ENCODE measurements at places on chromosomes 2 and 18.

DNA sequence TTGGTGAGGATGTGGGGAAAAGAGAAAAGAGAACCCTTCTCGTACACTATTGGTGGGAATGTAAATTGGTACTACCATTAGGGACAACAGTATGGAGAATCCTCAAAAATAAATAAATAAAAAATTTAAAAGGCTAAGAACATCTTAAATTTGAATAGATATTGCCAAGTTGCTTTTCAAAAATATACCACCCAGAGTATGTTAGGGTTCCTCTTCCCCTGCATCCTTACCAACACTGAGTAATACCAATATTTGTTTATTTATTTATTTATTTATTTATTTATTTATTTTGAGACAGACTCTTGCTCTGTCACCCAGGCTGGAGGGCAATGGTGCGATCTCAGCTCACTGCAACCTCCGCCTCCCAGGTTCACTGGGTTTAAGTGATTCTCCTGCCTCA is 5.5 kb upstream of the NRBP1 start:
- no peak for DNase-seq

GRCh38 chr2:3060049-3060448 is 317.6 kb downstream of the EIPR1 start:
- no peak for DNase-seq

DNA sequence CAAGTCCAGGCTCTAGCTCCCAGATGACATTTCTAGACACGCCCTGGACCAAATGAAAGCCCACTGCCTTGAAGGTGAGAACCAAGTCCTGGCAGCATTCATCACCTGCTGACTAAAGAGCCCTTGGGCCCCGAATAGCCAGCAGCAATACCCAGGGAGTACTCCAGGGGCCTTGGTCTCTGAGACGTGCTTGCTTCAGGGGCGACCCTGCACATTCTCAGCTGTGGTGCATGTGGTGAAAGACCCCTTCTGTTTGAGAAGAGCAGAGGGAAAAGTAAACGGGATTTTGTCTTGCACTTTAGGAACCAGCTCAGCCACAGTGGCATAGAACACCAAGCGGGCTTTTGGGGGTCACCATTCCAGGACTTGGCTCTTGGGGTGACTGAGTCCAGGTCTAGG is 260.5 kb upstream of the MYT1L start:
- DNase-seq, result no peak

GRCh38 chr2:25492726-25493125 is 151.0 kb upstream of the DNMT3A start:
- no peak for DNase-seq

- DNase-seq, result no peak
These were observed 152.2 kb upstream of the THSD7B start for GRCh38 chr2:136613096-136613495.

DNA sequence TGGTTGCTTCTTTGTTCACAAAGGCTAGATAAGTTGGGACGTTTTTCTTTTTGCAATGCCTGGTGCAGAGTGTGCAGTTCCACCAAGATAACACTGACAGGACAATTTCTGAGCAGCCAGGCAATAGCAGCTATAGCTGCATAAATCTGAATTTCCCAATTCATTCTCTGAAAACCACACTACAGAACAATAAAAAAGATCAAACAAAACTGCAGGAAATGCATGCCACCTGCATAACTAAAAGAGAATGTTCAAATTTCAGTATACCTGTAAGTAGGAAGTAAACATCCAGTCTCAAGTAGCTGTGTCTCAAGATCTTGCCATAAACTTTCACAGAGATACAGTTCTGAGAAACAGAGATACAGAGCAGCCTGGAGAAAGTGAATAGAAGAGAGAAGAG is 5.3 kb upstream of the KCTD18 start:
- no peak for DNase-seq
